Activated T-helper 1 cell treated with anti-CD3 and anti-CD28 coated beads, Interleukin-2, amount 50 U/mL, for 16 hours (primary cell): ENCODE measurements at places on chromosomes 7 and 10.

DNA sequence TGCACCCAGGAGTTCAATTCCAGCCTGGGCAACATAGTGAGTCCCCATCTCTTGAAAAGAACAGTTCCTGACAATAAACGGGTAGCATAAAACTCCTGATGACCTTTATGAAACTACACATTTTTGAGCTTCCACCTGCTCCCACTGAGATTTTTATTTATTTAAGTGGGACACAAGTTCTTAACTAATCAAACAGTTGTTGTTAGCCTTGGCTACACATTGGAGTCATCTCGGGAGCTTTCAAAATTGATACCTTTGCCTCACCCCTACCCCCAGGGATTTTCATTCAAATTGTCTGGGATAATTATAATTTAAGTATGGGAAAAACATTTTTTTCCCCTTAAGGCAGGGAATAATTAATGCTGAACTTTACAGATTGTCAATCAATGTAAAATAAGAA is 39.3 kb downstream of the MALSU1 start:
- no peak for DNase-seq

GRCh38 chr10:130804281-130804680 is 507.2 kb downstream of the TCERG1L start:
- DNase-seq = no peak

DNA sequence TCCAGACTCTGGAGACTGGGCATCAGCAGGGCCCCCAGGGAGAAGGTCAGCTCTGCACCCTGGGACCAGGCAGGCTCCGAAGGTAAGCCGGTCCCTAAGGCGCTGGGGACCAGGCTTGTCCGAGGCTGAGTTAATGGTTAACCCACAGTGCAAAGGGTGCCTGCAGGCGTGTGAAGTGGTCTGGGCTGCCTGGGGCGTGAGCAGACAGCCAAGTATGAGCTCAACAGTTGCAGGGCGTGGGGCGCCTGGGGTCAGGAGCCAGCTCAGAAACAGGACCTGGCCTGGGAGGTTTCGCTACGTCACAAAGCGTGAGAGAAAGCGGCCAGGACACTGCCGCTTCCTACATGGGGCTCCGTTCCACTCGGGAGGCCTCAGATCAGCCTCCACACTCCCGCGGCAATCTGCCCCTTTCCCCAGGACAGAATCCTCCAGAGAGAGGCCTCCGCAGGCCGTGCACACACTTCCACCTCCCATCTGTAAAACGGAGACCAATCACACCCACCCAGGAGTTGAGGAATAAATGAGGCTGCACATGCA is 16.0 kb downstream of the PDGFA start:
- no peak for DNase-seq

DNA sequence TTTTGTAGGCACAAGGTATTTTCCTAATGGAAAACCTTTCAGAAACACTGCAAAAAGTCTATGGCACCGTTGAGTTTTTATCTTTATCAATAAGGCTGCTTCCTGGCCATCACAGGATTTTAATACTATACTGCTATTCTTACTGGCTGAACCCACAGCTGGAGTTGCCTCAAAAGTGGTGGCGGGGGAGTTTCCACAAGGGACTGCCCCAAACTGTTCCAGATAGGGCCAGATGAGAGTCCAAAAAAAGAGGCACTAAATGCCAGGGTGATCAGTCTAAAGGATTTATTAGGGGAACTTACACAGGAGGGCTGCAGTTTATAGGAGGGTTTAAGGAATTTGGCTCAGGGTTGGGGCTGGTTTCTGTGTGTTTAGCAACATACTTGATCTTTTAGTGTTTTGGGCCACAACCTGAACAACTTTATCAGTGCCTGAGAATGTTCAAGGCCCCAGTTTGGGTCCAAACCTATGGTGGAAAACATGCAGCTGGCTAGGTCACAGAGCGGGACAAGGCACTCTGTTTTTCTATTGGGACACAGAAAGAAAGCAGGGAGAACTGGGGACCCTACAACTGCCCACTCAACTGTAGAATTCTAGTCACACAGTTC is 41.4 kb downstream of the STAM start:
- no peak for DNase-seq

DNA sequence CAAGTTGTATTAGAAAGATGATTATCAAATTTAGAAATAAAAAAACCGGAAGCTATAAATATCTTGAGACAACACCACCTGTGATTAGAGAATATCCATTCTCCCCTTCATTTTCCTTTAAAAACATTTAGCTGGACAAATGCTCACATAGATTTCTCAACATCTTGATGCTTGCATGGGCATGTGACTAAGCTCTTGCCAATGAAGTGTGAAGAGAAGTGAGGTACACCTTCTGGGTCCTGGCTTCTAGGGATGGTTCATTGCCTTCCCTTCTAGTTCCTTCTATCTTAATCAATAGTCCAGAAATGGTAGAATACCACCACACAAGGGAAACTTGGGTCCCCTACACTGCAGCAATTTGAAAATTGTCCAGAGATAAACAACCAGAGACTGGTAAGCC is 41.0 kb downstream of the WAPL start:
- no peak for DNase-seq

DNA sequence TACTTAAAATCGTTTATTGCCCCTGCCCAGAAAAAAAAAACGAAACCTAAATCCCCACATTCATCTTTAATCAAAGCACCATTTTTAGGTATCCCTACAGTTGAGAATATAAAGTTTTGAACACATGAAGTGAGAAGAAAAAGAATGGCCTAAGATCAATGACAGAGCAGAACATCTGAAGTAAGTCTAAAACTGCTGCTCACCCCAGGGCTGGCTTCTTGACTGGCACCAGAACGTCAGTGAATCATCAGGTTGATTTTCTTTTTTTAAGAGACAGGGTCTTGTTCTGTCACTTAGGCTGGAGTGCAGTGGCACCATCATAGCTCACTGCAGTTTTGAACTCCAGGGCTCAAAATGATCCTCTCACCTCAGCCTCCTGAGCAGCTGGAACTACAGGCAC is 24.9 kb downstream of the SHTN1 start:
- DNase-seq = no peak

DNA sequence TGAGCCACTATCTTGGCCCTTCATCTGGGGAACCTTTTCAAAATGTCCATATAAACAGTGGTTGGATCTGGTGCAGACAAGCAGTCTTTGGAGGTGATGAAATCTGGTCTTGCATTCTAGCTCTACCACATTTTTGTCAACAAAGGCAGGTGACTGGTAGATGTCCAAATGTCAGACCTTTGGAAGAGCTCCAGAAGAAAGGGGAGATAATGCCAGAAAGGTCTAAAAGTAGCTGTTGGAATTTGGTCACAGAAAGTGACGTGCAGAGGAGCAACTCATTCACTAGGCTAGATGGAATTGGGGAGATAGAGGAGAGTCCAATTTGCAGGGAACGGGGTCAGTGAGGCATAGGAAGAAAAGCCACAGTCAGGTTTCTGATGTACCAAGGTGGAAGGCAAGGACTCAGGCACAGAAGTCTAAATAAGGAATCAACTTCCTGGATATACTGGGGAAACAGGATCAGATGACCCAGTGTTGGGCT is 36.4 kb upstream of the WAC start:
- DNase-seq = no peak

- DNase-seq = no peak
Measured at GRCh38 chr7:139495580-139496125, 12.2 kb upstream of the KLRG2 start.

GRCh38 chr10:87585565-87586514 is 73.8 kb upstream of the PAPSS2 start:
- no peak for DNase-seq

DNA sequence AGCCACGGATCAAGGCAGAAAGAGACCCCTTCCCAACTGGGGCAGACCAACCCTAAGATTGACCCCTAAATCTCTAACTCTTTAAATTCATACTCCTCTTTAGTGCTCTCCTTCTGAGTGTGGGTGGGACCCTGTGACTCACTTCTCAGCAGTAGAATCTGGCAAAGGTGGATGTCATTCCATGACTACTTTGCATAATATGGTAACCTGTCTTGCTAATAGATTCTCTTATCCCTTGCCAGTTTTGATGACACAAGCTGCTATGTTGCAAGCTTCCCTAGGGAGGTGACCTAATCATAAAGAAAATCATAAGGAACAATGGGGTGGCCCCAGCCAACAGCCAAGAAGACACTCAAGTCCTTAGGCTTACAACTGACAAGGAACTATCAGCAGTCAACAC is 155.4 kb upstream of the VWC2 start:
- no peak for DNase-seq

GRCh38 chr7:132685277-132685676 is 109.0 kb upstream of the PLXNA4 start:
- DNase-seq = no peak

GRCh38 chr7:74134117-74134620 is 40.0 kb upstream of the EIF4H start:
- no peak for DNase-seq

GRCh38 chr7:29297194-29297890 is 102.8 kb downstream of the CHN2 start:
- no peak for DNase-seq

- no peak for DNase-seq
Measured at GRCh38 chr10:28912017-28912783, 234.9 kb downstream of the BAMBI start.

DNA sequence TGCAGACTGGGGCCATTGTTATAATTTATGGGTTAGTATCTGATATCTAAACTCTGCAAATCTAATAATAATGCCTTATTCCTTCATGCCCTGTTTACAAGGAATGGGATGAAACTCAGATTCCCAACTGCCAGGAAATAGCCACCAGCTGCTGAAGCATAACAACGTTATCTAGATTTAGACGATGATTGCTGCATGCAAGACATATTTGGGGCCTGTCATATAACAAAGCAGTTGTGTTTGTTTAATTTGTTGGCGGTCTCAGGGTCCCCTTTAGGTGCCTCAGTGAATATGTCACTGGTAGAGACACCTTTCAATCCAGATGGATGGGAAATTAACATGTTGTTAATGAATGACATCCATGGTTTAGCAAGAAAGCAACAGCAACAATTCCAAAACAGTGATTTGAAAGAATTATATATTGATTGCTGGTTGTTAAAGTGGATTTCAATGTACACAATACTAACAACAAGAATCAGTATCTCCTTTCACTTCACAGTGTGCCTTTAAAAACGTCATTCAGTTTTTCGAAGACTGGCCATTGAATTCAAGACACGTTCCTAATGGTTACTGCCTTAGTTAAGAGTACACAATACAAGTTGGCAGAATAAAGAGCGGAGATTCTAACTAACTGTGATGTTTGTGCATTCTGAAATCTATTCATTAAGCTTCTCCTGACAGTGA is 860.6 kb upstream of the CELF2 start:
- no peak for DNase-seq

DNA sequence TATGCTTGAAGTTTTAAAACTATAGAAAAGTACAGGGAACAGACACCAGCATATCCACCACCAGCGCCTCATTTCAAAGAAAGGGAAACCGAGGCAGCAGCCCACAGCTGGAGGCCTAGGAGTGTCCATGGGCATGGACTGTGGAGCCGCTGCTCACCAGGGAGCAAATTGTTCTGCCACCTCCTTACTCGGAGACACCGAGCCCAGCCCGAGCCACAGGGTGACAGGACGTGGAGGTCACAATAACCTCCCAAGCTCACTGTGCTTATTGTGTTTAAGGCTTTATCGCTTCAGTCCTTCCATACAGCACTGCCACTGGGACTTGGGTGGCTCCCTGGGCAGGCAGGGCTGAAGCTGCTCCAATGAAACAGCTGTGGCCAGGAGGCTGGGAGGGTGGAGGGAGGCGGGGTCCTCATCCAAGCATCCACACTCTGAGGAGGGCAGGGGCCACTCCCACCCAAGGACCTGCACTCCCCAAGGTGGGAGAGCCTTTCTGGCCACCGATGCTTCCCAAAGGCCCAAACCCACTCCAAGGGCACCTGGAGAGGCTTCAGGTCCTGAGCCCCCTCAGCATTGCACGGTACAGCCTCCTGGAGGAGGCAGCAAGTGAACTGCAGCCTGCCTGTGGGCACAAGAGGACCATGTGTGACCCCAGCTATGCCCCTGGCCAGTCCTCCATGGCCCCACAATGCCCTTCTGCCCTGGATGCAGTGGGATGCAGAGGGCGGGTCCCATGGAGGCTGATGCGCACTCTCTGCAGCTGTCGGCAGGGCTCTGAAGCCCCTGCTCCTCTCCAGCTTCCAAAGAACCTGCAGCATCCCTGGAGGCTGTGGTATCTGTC is 38.7 kb upstream of the RET start:
- DNase-seq = no peak

DNA sequence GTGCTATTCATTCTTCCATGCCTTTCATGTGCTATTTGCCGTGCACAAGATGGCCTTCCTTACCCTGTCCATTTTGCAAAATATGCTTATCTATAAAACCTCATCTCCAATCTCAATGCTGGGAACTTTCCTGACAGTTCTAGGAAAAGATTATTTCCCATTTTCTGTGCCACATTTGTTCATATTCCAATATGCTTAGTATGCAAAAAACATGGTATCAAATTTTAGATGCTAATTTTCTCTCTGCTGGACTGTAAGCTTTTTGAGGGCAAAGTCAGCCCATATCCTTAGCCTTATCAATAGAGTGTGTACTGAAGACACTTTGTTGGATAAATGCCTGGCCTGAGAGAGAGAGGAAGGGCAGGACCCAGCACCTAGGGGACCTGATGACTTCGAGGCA is 39.4 kb downstream of the MGAM2 start:
- DNase-seq = no peak

DNA sequence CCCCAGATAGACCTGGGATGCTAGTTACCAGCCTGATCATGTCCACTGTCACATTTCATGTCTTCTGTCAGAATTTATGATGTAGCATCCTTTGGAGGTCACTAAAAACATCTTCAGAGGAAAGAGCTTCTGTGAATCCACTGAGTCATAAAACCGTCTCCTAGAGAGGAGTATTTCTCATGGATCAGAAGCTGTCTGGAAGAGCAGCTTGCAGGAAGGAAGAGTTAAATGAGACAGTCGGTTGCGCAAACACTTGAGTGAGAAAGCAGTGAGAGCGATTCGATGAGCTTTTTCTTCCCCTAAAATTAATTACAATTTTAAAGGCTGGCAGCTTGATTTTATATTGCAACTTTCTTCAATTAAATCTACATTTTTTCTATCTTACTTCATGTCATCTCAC is 47.2 kb upstream of the WDR11 start:
- no peak for DNase-seq

DNA sequence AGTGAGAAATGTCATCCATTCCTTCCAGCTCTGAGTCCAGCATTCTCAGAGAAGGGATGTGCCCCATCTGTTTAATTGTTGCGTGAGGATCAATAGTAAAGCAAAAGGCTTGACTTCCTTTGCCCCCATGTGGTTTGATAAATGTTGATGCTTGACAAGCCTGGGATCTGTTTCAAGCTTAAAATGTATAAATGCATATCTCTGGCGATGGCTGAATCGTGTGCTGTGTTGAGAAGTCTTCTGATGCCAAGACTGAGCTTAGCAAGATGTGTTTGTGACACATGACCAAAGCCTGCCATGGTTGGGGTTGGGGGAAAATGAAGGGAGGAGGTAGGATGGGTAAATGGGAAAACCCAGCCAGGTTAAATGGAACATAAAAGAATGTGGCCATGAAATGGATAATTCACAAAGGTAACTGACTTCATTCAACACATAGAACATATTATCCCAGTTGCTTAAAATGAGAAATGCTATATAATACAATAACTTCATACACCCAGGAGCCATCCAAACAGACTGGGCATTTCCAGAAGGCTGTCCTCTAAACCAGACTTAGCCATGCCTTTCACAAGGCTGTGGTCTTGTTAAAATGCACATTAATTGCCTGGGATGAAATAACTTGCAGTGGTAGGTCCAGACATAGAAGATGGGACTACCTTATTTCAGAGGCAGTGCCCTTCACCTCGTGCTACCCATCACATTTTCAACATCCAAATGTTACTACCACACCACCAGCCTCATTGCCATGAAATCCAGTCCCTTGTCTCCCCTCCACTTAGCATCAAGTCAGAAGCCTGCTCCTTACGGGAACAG is 147.3 kb upstream of the PDE1C start:
- no peak for DNase-seq
